ENCODE measurements at places on chromosomes 4 and X.

DNA sequence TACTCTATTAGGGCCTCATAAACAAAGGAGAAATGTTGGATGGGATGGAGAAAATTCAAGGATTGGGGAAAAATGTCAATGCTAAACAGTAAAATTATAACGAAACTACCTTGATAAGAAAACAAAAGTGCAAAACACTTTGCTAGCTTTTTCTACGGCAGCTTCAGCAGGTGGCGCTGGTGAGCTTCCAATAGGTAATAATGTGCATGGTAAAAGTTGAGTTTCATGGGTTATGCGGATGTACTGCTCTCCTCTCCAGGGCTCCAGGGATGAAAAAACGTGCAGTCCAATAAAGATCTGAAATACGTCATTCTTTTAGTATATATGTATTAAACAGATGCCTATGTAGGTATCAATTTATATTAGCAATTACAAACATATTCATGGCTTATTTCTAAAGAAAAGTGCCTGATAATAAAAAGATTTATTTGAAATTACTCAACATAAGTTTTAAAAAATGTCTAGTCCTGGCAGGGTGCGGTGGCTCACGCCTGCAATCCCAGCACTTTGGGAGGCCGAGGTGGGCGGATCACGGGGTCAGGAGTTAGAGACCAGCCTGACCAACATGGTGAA, 239.6 kb downstream of the GRXCR1 start:
- no peak for DNase-seq

DNA sequence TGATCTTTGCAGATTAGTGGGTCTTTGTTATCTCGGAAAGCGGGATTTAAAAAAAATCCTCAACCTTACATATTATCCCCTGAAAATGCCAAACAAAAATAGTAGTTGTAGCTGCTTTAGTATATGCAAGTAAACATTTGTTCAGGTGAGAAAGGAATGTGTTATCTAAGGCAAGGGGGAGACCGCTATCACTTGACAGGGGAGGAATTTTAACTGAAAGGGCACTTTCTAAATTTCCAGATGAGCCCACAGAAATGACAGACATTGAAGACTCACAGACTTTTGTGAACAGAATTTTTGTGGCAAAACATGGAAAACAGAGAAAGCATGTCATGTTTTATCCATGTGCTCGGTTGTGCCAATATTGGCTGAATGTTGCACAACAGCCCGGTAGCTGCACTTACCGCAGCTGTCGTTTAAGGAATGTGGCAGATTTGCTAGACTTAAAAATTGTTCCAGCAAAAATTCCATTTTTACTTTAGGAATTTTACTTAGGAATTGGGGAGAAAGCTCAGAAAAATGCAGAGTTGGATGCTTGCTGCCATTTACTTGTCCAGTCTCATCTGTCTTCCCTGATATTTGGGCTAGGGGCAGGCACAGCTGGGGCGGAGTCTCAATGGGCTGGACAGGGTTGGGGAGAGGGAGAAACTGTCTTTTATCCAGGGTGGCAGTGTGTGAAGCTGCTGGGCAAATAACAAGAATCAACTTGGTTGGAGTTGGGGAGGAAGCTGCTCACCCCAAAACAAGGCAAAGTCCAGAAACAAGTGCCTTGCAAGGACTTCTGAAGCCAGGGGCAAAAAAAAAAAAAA, 94.6 kb upstream of the RPS6KA3 start:
- DNase-seq: no peak

- no peak for DNase-seq
These were observed 1075.0 kb upstream of the TENM3 start for GRCh38 chr4:181168011-181168805.

GRCh38 chrX:36160081-36160480, 240.5 kb downstream of the CFAP47 start:
- DNase-seq: no peak

DNA sequence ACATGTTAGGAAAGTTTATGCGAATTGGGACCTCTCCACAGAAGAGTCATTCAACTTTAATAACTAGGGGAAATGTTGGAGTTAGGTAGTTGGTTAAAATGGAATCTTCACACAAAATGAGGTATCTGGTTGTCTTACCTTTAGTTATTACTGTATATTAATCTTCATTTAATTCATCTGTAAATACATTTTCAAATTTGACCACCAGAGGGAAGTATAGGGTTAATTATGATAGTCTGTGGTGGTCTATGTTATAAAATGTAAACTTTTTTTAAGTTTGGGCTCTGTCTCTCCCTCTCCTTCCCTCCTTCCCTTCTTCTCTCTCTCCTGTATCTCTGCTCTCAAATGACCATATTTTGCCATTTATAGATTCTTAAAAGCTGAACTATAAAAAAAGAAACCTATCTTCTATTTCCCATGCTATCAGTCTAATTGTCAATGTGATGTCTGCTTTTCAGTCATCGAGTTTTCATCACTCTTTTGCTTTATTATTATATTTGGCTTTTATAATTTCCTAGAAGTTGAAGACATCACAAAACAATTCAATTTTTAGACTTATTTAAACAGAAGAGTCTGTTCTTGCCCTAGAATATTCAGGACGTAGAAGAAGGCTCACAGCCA, 49.8 kb downstream of the TMEM144 start:
- DNase-seq: no peak

DNA sequence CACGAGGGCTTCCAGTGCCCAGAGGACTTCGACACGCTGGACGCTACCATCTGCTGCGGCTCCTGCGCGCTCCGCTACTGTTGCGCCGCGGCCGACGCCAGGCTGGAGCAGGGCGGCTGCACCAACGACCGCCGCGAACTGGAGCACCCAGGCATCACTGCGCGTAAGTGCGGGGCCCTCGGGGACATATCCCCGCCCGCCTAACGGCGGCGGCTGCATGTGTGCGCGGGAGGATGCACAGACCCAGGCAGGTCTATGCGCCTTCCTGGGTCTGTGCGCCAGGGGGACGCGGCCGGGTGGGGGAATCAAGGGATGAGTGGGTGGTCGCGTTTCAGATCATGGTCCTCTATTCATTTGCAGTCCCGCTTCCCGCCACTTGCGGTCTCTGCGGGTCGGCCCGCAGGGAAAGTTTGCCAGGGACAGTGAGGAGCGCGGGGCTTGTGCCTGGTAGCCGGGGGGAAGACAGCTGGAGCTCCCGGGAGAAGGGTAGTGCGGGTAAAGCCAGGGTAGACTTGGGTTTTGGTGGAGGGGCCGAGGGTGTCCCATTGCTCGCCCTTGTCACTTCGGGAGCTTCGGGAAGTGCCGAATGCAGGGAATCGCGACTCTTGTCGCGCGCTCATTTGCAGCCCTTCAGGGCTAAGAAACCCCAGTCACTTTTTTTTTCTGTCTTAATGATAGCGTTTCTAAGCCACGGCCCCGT, 1.0 kb downstream of the SHISA3 start:
- peak; percentile 16 for DNase-seq

DNA sequence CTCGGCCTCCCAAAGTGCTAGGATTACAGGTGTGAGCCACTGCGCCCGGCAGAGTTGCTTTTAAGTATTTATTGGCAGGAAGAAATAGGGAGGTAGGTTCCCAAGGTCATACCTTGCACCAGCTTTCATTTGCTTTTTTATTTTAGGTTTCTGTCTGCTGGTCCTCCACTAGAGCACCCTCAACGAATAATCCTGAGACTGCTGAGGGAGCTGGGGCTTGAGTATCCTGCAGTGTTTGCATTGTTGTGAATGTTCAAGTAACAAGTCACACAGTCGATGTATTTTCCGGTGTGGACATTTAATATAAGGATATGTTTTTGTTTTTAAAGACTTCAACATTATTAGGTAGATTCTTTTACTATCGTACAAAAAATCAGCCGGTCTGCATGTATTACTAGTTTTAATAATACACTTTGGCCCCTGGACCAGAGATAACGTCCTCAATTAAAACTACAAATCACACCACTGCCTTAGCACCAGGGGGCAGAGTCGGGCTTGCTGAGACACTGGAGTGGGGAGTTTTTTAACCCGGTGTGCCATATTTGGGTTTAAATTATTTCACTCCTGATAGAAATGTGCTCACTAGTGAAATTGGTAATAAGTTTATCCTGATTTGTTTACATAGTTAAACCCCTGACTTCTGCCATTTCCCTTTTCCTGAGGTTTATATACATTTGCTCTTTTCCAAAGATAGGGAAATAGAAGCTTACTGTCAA, 11.6 kb downstream of the SMIM20 start:
- DNase-seq: no peak

DNA sequence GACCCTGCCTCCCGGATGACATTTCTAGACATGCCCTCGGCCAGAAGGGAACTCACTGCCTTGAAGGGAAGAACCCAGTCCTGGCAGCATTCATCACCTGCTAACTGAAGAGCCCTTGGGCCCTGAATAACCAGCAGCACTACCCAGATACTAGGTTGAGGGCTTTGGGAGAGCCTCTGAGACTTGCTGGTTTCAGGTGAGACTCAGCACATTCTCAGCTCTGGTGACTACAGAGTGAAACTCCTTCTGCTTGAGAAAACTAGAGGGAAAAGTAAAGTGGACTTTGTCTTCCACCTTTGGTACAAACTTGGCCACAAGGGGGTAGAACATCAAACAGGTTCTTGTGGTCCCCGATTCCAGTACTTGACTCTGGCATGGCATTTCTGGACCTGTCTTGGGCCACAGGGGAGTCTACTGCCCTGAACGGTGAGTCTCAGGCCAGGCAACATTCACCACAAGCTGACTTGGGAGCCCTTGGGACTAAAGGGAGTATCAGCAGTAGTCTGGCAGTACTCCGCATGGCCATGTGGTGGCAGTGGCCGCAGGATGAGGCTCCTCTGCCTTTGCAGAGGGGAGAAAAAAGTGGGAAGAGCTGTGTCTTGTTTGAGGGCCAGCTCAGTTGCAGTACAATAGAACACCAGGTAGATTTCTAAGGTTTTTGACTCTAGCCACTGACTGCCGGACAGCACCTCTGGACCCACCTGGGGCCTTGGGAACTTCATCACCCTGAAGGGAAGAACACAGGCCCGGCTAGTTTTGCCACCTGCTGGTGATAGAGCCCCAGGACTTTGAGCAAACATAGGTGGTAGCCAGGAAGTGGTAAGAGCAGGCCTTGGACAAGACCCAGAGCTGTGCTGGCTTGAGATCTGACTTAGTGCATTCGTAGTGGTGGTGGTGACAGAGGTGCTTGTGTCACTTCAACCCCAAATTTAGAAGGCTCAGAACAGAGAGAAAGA, 414.8 kb downstream of the OPHN1 start:
- DNase-seq: no peak

DNA sequence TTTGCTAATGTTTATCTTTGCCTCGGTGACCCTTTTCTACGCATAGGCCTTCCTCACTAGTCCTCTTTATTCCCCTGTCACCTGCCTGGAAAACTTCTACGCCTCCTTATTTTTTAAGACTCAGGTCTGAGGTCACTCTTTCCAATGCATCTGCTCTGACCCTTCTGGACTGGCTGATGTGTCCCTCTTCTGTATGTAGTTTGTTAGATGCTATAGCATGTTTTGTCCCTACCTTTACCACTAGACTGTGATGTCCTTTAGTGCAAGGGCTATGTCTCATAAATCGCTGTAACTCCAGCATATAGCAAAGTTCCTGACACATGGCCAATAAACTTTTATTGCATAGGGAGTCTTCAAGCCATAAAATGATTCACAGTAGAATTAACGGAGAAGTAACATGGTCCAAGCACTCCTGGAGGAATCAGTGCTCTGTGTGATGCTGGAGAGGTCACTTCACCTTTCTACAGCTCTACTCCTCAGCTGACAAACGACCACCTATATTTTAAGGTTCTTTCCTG, 872.5 kb upstream of the SLIT2 start:
- no peak for DNase-seq

GRCh38 chrX:150676221-150676620, 17.0 kb upstream of the MTMR1 start:
- no peak for DNase-seq

DNA sequence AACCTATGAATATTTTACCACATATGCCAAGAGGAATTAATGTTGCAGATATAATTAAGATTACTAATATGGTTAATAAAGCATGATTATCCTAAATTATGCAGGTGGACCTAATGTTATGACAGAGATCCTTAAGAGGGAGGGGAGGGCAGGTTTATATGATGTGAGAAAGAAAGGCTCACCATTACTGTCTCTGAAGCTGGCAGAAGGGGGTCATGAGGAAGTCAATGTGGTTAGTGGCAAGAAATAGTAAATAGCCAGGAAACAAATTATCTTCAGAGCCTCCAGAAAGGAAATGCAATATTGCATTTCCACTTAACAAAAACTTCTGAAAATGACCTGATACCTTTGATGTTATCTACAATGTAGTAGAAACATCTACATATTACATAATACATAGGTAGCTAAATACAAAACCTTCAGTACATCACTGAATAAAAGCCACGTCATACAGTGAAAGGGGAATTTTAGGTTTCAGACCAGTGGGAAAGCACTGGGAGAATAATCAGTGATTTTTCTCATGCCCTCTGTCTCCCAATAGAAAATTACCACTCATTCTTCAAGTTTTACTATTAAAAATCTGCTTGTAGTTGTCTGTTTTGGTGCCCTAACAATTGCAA, 609.2 kb downstream of the SPOCK3 start:
- DNase-seq: no peak

DNA sequence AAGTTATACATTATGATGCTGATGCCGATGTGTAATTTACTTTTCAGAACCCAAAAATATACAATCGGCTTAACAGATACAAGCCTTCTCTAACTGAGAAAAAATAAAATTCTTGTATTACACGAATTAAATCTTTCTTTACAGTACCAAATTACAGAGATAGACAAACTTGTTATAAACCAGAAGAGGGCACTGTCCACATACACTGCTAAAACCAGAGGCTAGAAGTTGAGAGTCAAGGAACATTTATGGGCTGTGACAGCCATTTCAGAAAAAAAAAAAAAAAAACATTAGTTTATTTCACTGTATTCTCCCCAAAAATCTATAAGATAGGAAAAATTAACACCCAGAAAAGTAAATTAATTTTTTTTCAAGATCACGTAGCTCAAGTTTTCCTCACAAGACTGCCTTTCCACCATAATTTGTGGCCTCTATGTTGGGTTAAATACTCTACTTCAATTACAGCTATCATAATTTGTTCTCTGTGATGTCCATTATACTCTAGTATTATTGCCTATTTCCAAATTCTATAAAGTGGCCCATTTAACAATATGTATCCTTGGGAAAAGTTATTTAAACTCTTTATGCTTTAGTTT, 12.0 kb downstream of the EREG start:
- no peak for DNase-seq

GRCh38 chrX:132651421-132652086, 162.7 kb upstream of the MBNL3 start:
- no peak for DNase-seq

DNA sequence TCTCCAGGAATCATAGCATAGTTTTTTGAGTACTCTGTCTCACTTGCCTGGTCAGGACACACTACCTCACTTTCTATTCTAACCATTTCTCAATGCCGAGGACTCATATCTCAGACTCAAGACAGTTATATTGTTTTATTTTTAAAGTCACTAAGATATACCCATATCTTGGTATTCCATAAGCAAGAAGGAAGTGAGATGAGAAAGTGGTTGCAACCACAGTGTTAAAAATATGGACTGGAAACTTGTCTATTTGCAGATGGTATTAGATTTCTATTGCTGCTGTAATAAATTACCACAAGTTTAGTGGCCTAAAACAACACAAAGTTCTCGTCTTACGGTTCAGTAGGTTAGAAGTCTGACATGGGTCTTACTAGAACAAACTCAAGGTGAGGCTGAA, 344.8 kb upstream of the MAGEB2 start:
- DNase-seq: no peak

Data from activated CD8-positive, alpha-beta memory T cell treated with anti-CD3 and anti-CD28 coated beads, Interleukin-2, amount 50 U/mL, for 4 hours (primary cell).